ENCODE measurements at places on chromosomes 11 and 22.

DNA sequence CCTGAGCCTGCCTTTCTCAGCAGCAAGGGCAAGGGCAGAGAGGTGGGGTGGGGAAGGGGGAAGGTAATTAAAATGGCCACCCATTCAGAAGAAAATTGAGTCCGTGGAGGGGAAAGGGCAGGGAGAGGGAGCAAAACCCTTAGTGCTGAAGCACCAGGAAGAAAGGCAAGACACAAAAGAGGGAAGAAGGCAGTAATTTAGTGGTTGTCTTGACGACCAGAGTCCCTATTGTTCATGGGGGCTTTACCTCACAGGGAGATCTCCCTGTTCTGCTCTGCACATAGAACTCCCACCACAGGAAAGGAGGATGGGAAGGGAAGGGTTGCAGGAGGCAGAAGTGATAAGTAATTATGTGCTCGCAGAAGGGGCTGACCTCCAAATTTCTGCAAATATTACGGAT lies 23.4 kb downstream of the SNX19 start:
- no peak for DNase-seq

DNA sequence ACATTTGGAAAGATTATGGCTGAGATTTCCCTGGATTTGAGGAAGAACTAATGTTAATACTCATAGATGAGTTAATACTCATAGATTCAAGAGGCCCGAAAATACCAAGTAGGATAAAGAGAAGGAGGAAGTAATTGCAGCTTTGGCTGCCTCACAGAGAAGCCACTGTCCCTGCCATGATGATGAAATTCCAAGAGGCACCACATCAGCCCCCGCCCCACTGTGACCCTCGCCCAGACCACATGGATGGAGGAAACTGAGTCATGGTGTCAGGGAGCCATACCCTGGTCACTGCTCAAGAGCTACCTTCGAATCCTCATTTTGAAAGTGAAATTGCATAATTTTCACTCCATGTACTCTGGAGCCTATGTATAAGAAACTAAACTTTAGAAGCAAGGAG lies 92.9 kb upstream of the SLC22A12 start:
- DNase-seq, result no peak

- DNase-seq, result no peak
Measured at GRCh38 chr22:36830601-36831000, 13.8 kb upstream of the PVALB start.

- DNase-seq, result no peak
Measured at GRCh38 chr11:86807360-86807759, 7.0 kb downstream of the PRSS23 start.

DNA sequence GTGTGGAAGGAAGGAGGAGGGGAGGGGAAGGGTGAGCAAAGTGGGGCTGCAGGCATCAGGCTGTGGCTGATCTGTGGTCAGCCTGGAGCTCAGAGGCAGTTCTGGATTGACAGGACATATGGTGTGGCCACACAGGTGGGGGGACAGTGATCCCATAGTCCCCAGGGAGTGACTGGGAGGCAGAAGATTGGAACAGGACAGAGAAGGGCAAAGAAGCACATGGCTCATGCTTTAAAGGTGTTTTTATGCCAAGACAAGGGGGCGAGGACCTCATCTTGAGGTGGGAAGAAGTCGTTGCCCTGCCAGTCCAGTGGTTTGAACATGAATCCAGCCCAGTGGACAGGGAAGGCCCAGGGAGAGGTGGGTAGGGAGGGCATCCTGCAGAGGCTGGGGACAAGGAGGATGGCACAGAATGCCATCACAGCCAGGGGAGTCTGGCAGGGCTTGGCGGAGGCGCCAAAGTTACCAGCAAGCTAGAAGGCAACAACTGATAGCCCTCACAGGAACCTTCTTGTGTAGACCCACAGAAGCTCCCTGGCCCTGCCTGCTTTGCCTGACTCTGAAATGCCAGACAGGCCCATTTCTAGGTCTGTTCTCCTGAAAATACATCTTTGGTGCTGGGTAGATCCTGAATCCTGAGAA lies 3.1 kb downstream of the BET1L start:
- DNase-seq, result no peak

DNA sequence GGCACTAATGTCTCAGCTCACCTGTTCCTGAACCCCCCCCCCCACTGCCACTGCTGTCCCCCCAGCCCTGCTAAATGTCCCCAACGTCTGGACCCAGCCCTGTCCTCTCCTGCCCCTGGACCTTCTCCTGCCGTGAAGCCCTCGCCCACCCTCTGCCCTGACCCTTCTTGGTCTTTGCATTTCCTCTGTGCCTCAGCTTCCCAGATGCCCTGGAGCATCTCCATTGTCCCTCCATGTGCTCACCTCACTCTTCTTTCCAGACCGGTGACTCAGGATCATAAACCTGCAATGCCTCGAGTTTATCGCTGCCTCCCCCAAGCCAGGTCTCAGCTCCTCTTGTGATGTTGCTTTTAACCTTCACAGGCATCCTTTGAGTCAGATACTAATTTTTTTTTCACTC lies 416.4 kb downstream of the BRD1 start:
- DNase-seq, result no peak

- no peak for DNase-seq
Measured at GRCh38 chr22:49236541-49237075, 591.1 kb downstream of the BRD1 start.
